Ecto neural progenitor cell (in vitro differentiated cells): ENCODE measurements at places on chromosomes 2 and 18.

- DNase-seq: no peak
These were observed 87.7 kb upstream of the HAAO start for GRCh38 chr2:42879913-42880737.

GRCh38 chr2:200155652-200156051, 150.8 kb upstream of the SPATS2L start:
- no peak for DNase-seq

- DNase-seq: no peak
These were observed 63.6 kb downstream of the GREB1L start for GRCh38 chr18:21305621-21306020.

GRCh38 chr2:190315273-190315672, 4.4 kb downstream of the HIBCH start:
- no peak for DNase-seq

- no peak for DNase-seq
These were observed 28.8 kb upstream of the NEDD4L start for GRCh38 chr18:58015065-58015780.

- DNase-seq: no peak
These were observed 691.9 kb downstream of the ERBB4 start for GRCh38 chr2:211846714-211847113.

DNA sequence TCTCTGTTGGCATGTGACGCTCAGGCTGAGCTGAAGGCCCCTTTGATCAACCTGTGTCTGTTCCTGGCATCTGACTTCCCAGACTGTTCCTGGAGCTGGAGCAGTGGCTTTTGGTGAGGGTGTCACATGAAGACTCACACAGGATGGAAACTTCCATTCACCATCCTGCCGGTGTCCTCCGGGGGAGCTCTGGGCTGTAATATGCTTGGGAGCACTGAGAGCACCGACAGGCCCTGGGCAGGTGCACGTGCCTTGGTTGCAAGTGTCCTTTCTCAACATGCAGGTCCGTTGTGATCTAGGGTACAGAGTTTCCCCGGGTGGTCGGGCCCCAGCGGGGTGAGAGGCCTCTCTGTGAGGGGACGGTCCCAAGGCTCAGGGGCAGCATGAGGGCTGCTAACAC, 24.8 kb upstream of the GBX2 start:
- no peak for DNase-seq

DNA sequence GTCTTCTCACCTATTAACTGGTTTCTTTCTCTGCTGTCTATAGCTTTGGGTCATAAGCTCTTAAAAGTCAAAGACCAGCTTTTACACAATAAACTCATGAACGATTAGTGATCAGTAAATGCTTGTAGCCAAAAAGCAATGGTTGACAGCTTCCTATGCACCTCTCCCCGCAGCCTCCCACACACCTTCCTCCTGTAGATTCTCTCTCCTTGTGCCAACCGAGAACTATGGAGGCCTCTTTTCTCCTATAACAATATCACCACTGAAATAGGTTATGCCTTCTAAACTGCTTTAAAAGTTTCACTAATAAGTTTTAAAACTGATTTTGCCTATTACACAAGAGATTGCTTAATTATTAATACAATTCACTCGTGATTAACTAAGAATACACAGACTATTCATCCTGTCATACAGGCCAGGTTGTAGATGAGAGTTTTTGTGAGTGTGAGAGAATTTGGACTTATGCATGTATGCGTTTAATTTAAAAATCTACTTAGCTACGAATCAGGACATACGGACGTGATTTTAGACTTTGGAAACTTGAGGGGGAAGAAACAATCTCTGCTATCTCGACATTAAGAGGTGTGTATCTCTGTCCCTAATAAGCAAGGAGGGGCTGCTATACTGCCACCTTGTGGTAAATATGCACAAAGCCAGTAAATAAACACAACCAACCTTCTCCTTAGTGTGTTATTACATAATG, 229.1 kb upstream of the RBBP8 start:
- DNase-seq: no peak

GRCh38 chr18:51038110-51038509, 8.1 kb downstream of the SMAD4 start:
- no peak for DNase-seq

- DNase-seq: no peak
These were observed 26.4 kb downstream of the ST3GAL5 start for GRCh38 chr2:85862426-85862825.

DNA sequence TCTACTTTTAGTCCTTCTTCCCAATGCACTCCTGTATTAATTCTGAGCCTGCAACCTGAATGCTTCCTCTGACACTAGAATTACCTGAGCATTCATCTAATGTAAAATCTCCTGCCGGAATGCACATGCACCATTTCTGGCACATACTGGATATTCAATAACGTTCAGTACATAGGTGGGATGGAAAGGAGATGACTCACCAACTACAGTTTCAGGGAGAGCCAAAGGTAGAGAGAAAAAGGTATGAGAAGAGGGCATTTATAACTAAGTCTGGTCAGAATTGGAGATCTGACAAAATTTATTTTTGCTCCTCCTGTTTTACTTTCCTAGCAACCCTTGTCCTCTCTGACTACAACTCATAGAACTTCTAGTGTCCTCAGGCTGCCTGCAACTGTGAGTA, 1954.1 kb upstream of the CELF4 start:
- no peak for DNase-seq
